ENCODE measurements at places on chromosomes 5 and 9.

GRCh38 chr9:95065224-95065623 is 252.3 kb downstream of the FANCC start:
- no peak for DNase-seq

GRCh38 chr5:145633474-145633873 is 201.7 kb downstream of the PRELID2 start:
- DNase-seq: no peak

DNA sequence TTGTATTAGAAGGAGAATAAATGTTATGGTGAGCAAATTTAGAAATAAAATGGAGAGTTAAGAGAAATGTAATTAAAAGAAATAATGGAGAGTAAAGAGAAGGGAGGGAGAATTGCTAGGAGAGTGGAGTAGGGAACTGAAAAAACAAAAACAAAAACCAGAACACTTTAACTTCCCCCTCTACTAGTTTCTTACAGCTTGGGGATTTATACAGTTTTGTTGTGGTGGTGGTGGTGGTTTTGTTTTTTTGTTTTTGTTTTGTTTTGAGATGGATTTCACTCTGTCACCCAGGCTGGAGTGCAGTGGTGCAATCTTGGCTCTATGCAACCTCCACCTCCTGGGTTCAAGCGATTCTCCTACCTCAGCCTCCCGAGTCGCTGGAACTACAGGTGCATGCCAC is 322.4 kb downstream of the TMEM167A start:
- no peak for DNase-seq

- no peak for DNase-seq
These were observed 81.1 kb upstream of the KLF9 start for GRCh38 chr9:70495514-70495913.

DNA sequence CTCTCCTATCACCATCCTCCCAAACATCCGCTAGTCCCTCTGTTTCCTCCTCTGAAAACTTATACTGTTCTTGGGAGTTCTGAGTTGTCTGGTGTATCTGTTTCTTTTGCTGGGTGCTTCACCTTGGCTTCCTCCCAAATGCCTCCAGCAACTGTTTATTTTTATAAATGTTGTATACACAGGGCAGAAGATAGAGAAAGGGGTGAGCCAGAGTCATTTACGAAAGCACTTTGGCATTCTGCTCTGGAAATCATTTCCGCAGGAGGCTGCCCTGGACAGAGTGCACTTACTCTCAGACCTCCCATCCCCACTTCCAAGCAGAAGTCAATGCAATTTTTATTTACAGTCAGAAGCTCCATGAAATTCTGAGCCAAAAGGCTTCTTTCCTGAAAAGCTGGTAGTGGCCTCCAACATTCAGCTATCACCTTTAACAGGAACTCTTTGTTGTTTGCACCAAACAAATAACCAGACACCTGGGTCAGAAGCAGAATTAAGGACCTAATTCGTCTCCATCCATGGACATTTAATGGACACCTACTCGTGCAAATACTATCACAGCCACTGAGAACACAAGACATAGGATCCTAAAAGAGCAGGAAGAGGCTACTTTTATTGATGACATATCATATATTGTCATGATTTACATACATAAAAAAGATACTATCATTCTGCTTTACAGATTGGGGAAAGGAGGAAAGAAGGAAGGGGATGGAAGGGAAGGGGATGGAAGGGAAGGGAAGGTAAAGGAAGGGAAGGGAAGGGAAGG is 229.5 kb upstream of the PAPPA start:
- DNase-seq: no peak

- no peak for DNase-seq
These were observed 803.3 kb downstream of the DTWD2 start for GRCh38 chr5:118185018-118185417.
